ENCODE measurements at places on chromosomes 4 and X.

DNA sequence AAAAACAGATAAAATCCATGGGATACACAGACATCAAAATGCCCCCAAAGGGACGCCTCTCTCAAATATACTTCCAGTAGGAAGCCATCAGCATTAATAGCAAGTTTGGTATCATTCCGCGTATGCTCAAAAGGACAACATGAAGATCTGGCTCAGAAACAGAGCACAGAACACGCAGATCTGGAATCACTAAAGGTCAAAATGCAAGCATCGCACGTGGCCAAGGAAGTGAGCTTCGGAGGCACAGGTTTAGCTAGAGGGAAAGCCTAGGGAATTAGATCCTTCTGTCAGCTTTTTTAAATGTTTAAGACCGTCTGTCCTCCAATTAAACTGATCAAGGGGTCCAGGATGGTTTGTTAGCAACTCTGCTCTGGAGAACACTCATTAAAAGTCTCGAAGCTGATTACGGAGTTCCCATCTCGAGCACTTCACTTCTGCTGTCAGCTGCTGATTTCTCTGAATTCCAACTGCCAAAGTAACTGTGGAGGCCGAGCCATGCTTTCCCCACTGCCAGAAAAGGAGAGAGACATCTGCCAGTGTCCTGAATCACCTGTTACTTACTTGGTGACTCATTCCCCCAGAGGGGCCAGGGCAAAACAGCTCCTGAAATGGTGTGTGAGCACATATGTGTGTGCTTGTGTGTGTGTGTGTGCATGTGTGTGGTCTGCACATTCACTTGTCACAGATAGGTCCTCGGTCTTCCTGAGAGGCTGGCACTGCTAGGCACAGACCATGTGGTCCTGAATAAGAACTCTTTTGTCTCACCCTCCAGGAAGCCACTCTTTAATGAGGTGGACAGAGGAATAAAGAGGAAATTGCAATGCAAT, 177.7 kb upstream of the PPARGC1A start:
- no peak for DNase-seq

GRCh38 chr4:120812216-120812615, 110.3 kb downstream of the PRDM5 start:
- DNase-seq = no peak

DNA sequence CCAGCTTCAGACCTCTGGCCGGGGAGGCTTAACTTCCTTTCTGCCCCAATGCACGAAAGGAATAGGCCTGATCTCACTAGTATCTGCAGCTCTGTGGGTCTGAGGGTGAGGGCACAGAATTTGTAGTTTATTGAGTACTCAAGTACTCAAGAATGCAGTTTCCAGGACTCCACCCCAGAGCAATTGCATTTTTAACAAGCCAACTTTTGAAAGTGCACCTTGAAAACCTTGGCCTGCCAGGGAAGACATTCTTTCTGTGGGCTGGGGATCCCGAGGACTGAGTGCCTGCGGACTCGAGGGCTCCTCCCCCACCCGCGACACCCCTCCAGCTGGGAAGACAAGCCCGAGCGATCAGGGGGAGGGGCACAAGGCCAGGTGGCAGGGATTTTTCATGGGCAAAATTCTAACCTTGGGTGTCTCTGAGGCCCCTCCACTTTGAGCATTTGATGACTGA, 22.4 kb downstream of the RS1 start:
- no peak for DNase-seq

DNA sequence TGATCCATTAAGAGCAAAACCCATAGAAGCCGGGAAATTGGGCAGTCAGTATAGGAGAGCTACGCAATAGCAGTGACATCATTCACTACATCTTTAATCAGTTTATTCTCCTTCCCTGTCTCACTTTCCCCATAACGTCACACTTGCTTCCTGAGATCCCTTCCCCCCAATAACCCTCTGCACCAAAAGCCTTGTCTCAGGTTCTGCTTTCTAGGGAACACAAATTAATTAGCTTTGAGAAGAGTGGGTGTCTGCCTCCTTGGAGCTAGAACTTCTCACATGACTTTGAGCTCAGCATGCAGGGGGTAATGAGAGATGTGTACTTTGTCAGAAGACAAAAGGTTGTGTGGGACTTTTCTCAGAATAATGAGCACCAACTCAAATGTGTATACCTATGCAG, 128.3 kb upstream of the MAOA start:
- no peak for DNase-seq

- no peak for DNase-seq
Observed at GRCh38 chrX:133857640-133858269, 127.6 kb downstream of the GPC3 start.

DNA sequence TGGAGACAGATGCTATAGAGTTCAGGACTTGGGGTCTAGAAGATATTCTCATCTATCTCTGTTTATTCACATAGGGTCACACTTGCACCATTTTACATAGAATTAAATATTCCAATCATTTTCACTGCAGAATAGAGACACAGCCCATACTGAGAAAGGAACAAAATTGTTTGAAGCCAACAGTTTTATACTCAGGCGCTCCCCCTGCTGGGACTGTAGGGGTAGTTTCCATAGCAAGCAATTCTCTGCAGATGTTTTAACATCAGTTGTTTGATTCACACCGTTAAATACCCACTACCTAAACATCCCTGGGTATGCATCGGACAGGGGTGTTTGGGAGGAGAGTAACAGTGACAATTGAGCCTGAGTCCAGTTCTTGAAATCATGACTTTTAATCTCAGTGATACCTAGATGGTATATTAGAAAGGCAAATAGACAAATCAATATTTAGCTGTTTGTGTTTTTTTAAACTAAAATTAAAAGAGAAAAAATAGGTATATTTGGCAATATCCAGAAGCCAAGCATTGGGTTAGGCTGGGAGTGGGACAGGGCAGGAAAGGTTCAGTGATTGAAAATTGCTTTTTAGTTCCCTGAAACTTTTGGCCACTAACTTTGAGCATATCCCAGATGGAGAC, 33.8 kb downstream of the LONRF3 start:
- DNase-seq = no peak

DNA sequence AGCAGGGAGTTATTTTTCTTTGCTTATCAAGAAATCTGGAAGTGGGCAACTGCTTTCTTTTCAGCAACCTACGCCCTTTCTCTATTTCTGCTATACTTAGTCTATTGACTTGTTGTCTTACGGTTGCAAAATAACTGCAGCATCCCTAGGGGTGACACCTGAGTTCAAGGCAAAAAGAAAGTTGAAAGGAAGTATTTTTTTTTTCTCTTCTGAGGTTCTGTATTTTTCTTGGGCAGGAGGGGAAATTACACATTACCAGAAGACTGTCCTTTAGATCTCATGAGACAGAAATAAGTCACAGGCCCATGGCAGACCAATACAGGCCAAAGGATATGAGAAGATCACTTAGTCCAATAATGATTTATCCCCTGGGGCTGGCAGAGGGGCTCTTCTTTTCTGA, 204.7 kb upstream of the CASK start:
- DNase-seq = no peak

- no peak for DNase-seq
Observed at GRCh38 chr4:183984566-183984965, 79.5 kb downstream of the STOX2 start.

- DNase-seq = no peak
Observed at GRCh38 chr4:25939330-25939729, 25.3 kb downstream of the SMIM20 start.

- DNase-seq = no peak
Observed at GRCh38 chr4:181685911-181686310, 557.3 kb upstream of the TENM3 start.

GRCh38 chrX:115559672-115560071, 1.3 kb upstream of the PLS3 start:
- DNase-seq = no peak

GRCh38 chr4:148265627-148266026, 176.6 kb downstream of the NR3C2 start:
- DNase-seq = no peak

DNA sequence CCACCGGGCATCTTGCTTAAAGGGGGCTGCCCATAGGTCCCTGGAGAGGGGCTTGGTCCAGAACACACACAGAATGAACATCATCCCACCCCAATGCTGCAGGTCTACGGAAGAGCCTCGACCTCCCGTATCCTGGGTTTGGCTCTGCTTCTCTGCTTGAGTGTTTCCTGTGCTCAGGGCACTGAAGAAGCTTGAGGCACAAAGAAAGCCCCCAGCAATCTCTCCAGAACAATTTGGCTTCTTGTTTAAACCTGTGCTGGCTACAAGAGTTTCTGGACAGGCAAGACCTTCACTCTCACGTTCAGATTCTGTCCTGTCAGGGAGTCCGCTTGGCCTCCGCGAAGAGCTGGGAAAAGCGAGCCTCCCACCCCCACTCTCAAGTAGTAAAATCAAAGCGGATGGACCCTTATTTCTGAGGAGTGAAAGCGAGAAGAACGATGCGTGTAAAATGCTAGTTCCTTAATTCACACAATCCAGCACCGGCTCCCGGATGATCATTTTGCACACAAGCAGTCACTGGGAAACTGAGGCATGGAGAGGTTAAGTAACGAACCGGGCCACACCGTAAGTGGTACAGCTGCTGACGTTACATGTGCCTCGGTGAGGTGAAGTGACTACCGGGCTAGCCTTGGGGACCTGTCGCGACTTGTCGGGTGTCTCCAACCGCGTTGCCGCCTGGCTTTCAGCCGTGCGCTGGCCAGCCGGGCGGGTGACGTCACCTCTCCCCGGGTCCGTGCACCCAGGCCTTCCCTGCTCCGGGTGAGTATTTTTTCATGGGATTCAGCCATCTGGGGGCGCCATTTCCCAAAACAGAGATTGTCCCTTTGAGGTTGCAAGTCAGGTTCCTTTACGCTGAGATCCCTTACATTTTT, 3.1 kb upstream of the SFRP2 start:
- DNase-seq = no peak

GRCh38 chr4:74121643-74122579, 22.9 kb upstream of the CXCL2 start:
- DNase-seq = no peak

DNA sequence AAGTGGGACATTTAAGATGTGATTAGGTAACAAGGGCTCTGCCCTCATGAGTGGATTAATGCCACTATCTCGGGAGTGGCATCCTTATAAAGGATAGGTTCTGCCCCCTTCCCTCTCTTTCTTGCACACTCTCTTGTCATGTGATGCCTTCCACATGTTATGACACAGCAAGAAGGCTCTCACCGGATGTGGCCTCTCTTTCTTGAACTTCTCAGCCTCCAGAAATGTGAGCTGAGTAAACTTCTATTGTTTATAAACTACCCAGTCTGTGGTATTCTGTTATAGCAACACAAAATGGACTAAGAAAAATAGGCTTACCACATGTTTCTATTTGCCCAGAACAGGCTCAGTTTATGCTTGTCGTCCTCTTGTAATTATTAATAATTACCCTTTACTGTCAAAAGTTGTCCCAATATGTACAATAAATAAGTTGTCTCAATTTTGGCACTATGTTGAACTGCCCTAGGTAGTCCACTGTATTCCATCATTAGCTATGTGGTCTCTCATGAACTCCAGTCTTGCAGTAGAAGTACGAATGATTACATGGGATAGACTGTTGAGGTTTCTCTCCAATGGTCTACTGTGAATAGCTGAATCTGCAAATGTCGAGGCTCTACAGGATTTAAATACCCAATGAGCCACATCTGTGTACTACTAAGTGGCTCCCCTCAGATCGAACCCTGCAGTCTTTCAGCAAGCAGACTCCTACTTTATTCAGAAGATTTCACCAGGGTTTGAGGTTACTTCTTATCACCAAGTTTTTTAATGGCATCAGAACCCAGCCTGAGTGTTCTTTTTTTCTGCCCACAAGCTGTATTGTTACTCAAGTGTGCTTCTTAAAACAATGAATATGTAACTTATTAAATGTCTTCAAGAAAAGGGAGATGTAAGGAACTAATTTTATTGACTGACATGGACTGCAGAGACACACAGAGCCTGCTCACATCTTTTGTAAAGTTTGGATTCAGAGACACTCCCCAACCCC, 102.0 kb upstream of the LEF1 start:
- no peak for DNase-seq

GRCh38 chr4:121390335-121390734, 9.5 kb upstream of the QRFPR start:
- no peak for DNase-seq

DNA sequence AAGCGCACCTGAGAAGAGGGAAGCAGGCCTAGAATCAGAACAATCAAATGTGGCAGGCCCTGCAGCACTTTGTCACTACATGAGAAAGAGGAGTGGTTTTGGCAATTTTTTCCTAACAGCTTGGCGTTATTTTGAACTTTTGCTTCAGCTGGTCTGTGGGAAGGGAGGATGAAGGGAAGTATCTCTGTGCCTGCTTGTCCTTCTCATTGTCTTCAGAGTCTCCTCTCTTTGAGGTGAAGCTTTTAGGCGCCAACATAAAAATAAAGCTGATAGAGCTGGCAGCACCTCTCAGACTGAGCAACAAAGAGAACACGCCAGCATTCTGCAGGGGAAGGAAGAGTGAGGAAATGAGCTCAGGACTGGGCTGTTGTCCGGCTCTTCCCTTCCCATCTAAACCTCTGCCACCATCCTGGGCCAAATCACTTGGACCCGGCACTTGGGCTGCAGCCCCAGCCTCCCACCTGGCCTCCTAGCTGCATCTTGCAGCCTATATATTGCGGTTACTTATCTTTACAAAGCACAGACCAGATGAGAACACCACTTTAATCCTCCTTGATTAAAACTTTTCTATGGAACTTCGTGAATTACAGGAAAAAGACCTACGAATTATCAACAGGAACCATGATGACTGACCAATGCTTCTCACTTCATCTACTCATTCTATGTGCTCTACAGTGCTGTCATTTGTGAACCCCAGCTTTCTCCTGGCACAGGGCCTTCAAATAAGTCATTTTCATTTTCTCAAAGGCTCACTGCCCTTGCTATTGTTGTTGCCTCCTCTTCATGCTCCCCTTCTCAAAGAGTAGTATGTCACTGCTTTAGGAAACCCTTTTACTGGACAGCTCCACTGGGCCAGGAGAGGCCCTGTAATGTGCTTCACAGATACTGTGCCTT, 476.4 kb upstream of the HS3ST1 start:
- DNase-seq = no peak

DNA sequence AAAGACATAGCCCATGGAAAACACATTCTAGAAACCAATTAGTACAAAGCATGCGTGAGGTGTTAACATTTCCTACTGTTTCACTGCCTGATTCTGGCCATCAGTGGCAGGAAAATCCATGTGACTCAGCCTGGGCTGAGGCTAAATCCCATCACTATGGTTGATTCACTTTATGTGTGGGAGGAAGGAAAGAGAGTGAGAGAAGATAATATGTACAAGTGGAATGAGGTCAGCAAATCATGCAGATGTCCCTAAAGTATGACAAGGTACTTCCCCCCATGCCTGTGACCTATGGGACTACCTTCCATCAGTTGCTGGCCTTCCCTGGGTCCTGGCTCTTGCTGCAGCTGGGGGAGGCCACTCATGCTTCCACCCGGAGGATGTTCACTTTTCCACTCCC, 64.2 kb upstream of the MAP3K15 start:
- no peak for DNase-seq

DNA sequence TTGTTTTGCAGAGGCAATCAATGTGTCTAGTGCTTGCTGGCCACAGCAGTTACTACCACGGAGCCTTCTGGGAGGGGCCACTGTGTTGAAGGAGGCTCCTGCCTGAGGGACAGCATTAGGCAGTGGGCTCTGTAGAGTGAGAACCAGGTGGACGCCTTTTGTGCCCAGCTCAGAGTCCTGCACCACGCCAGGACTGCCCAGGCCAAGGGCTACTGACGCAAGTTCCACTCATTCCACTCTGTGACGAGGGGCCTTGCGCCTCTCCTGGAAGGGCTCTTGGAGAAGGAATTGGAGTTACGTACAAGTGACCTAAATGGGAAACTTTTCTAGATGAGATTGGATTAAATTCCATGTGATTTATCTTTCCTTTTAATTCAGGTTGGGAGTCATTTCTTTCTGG, 102.8 kb upstream of the MAGEE2 start:
- DNase-seq = no peak

- no peak for DNase-seq
Observed at GRCh38 chr4:41635441-41635840, 97.5 kb downstream of the LIMCH1 start.

- DNase-seq = no peak
Observed at GRCh38 chrX:387729-388128, 1.0 kb upstream of the PPP2R3B start.
